ENCODE measurements at places on chromosomes 2 and 18.

DNA sequence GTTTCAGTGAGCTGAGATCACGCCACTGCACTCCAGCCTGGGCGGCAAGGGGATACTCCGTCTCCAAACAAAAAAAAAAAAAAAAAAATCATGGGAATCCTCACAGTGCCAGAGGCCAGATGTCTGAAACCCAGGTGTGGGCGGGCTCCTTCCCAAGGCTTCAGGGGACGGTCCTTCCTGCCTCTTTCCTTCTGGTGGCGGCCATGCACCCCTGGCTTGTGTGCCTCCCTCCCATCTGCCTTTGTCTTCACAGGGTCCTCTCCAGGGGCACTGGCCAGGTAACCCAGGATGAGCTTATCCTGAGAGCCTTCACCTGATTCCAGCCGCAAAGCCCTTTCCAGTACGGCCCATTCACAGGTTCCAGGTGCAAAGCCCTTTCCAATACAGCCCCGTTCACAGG is 40.9 kb upstream of the GPC1 start:
- DNase-seq = no peak

- no peak for DNase-seq
Observed at GRCh38 chr2:173520918-173521317, 166.2 kb downstream of the CDCA7 start.

DNA sequence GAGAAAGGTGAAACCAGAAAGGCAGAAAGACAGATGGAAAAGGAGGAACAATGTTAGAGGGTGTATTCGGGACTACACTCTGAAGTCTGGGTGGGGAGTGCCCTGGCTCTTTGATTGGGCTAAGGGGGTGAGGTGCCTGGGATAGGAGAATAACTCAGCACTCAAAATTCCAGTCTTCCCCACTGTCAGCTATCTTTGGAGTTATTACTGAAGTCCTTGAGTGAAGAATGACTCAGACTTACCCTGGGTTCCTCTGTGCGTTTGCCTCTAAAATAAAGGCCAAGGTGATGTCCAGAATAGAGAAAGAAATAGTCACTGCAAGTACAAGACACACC is 151.8 kb upstream of the SERPINE2 start:
- peak; percentile 16 for DNase-seq

DNA sequence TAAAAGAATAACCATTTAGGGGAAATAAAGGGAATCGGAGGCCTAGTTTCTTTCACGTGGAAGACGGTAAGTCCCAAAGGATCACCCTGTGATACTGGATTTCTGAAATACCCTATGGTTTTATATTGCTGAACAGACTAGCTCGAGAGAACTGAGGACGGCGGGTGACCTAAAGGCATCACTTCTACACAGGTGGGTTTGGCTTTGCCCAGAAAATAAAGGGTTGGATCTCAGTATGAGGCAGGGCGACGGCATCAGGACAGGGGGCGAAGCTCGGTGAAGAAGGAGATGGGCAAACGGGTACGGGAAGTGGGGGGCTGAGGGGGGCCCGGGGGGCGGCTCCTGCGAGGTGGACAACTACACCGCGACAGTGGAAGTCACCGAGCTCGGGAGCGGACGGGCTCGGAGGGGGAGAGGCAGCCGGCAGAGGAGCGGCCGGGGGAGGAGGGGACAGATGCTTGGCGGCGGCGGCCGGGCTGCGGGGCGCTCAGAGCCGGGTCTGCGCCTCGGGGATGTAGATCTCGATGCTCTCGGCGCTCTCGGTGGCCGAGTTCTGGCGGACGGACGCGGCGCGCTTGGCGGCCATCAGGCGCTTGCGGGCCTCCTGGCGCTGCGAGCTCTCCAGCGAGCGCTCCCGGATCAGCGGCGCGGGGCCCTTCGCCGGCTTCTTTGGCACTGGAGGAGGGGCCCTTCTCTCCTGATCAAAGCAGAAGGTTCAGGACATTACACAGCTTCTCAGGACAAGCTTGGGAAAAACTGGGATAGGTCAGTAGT is 48.9 kb downstream of the TGIF1 start:
- no peak for DNase-seq

DNA sequence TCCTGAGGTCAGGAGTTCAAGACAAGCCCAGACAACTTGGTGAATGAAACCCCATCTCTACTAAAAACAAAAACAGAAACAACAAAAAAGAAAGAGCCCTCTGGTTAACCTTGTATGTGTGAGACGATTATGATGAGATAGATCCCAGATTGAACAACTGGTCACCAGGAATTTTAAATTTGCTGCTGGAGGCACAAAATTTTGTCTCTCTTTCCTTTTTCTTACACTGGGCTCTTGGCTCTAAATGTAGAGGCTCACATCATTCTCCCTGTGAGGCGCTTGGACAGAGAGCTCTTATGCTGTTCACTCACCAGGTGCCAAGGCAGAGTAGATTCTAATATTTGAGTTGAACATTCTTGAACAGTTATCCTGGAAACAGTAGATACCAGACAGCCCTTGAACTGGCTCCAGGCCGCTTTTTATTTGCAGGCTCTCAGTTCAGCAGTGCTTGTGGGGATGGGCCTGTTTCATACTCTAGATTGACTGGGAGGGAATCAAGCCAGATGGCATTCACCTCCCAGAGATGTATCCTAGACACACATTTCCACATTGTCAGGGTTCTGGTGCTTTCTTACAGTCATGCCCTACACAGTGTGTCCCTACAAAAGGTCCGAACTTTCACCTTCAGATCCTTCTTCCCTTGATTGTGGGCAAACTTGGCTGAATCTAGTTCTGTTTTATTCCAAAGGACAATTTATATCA is 1159.6 kb downstream of the RPIA start:
- DNase-seq = no peak

DNA sequence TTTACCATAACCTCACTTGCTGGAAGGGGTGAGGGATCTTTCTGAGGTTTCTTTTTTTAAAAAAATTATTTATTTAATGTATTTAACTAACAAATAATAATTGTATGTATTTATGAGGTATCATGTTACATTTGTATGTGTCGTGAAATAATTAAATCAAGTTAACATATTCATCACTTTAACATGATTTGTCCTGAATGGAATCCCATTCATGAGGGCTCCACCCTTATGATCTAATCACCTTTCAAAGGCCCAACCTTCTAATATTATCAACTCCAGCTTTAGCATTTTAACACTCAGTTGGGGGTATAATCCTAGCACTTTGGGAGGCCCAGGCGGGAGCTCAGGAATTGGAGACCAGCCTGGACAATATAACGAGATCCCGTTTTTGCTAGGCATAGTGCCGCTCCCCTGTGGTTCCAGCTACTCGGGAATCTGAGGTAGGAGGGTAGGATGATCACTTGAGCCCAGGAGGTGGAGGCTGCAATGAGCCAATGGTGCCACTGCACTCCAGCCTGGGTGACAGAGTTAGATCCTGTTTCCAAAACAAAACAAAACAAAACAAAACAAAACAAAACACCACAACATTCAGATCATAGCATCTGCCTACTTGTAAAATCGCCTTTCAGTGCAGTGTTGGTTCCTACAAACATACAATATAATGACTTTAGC is 1.1 kb upstream of the TAF4B start:
- DNase-seq = no peak

GRCh38 chr2:148430101-148430500 is 214.4 kb upstream of the EPC2 start:
- no peak for DNase-seq

DNA sequence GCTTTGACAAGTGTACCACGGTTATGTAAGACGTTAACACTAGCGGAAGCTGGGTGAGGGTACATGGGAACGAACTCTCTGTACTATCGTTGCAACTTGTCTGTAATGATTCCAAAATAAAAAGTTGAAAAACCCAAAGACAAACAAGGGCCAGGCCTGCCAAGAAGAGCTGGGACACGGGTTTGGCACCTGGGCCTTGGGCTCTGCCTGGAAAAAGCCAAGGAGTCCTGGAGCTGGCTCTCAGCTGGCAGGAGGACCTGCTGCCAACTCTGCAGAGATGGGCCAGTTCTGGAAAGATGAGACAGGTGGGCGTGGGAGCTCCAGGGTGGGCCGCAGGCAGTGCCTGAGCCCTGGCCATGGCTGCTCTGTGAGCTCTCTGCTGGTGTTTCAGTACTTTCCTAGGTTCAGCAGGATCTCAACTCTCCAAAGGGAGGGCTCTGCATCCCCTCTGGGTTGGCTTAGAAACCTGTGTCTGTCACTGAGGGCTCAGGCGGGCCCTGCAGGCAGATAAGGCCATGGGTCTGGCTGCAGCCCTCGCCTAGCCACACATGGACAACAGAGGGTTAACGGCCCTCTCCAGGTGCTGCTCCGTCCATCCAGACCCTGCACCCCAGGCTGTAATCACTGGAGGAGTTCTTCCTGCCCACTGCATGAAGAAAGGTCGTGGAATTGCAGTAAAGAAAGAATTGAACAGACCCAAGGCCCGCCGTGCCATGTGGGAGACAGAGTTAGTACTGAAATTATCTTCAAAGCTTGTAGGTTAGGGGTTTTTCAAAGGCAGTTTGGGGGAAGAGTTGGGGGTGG is 89.9 kb downstream of the RHOB start:
- DNase-seq = no peak

- DNase-seq = no peak
Observed at GRCh38 chr2:100791294-100791935, 28.5 kb upstream of the NPAS2 start.

DNA sequence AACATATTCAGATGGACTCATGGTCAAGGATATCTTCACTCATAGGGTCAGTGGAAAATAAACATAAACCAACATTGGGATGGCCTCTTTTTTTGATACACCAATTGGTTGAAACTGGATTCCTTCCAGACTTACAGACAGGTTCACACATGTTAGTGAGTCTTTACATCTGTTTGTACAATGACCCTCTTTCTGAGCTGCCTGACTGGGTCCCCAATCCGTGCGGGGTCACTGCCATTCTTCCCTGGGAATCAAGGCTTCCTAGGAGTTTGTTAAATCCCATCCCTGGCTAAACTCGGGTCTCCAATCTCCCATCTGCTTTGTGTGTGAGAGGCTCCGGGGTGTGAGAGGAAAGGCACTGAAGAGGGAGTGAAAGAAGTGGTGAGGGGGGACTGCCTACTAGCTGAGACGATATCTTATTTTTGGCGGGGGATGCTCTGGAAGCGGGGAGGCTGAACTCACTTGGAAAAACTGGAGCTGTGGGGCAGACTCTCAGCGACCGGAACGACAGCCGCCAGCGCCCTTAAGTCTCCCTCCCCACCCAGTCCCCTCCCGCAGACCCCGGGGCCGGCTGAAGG is 487 bp downstream of the STARD6 start:
- DNase-seq = no peak

GRCh38 chr2:43169987-43170386 is 56.4 kb downstream of the ZFP36L2 start:
- no peak for DNase-seq

- DNase-seq = peak; percentile 6
Observed at GRCh38 chr2:138275292-138275690, 226.3 kb upstream of the SPOPL start.

DNA sequence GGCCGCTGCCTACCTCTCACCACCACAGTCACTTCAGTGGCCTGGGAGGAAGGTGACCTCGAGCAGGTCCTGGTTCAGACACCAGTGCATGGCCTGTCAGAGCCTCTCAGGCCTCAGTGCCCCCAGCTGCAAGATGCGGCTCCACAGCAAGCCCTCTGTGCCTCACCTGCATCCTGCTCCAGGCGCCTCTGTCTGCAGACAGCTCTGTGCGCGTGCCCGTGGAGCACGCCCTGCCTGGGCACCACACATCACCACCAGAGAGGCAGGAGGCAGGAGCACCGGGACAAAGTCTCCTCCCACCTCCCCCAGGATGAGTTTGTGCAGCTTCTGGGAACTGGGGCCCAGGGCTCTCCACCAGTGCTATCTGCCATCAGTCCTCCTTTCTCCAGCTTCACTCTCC is 98.7 kb downstream of the TFCP2L1 start:
- DNase-seq = no peak

DNA sequence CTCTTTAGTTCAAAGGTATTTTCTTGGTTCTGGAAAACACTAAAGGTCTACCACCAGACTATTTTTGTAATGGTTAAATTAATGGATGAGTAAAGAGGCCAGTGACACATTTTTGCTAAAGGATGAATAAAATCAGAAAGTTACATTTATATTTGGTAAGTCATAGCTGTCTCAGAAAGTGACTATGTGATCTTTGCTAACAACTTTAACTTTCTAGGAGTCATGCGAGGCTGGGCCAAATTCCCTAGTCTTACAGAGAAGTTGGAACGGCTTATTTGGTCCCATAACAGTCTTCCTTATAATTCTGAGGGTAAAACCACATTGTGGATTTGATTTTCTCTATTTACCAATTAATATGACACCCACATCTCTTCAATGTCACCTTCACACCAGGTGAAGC is 198.1 kb downstream of the PDE1A start:
- DNase-seq = peak; percentile 29

GRCh38 chr2:47214990-47215389 is 59.9 kb upstream of the STPG4 start:
- no peak for DNase-seq

DNA sequence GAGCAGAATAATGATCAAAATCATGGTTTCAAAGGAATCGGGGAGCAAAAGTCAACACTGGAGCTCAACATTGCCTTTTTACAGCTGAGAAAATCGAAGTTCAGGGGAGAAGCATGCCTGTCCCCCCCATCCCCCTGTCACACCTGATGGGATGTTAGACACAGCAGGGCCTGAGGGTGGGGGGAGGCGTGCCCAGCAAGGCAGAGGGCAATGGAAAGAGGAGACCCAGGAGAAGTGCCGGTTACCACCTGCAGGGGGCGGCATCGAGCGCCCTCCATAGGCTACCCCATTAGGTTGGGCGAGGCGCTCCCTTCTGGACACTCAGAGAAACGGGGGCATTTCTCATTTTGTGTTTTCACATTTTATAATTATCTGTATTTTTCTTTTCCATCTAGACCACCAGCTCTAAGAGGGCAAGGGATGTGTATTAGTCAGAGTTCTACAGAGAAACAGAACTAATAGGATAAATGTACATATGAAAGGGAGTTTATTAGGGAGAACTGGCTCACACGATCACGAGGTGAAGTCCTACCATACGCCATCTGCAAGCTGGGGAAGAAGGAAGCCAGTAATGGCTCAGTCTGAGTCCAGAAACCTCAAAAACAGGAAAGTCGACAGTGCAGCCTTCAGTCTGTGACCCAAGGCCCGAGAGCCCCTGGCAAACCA is 271.3 kb downstream of the LRATD1 start:
- no peak for DNase-seq

- DNase-seq = no peak
Observed at GRCh38 chr2:96085541-96086355, 30.6 kb downstream of the ADRA2B start.

DNA sequence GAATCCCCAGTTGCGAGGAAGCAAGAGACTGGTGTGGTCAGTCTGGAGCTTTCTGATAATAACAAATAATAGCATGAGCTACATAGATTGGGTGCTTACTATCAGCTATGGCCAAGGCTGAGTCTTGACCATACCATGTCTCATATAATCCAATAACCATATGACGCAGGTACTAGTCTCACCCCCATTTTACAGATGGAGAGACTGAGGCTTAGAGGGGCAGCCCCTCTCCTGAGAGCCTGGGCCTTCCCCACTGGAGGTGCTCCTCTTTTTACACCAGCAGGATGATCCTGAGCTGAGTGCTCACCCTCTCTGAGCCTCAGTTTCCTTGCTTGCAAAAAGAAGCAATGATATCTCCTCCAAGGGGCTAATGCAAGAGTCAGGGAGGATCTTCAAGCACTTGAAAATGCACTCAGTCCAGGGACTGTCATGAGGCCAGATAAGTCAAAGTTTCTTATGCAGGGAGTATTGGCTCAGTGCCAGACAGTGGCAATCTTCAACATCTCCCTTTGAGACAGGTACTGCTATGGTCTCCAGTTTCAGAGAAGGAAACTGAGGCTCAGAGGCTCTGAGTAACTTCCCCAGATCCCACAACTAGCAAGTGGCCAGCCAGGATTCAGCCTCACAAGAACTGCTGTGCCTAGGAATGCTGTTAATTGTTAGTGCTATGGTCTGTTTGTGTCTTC is 149.7 kb downstream of the TFCP2L1 start:
- no peak for DNase-seq

Measured in renal cortical epithelial cell (primary cell).